Osteoblast (primary cell): ENCODE measurements at places on chromosomes 7 and 10.

DNA sequence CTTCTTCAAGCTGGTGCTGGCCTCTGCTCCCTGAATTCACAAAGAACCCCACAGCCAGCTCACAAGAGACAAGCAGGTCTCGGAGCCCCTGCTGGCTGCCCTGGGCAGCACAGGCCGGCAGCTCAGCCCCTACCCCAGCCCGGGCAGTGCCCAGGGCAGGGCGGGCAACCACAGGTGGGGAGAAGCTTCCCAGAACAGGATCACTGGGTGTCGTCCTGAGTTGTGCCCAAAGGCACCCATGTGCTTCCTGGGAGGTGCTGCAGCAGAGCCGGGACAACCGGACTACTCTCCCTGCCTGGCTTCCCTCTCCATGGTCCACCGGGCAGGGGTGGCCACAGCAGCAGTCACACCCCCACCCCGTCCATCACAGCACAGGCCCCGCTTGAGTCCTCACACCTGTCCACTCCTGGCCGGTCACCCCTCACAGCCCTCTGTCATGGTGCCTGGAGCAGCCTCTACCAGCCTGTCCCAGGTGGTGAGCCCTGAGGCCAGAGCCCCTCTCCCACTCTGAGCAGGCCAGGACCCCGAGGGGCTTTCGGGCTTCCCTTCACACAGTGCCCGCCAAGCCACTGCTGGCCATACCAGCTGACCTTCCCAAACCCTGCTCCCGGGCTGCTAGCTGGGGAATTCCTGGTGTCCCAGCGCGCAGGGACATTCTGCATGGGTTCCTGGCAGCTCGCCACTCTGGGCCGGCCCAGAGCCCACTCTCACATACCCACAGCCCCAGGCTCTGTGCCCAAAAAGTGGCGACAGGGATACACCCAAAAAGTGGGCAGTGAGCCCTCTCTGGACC is 3.1 kb downstream of the RASGEF1A start:
- DNase-seq, result peak; percentile 94

- no peak for DNase-seq
Measured at GRCh38 chr7:139714163-139714901, 63.5 kb downstream of the HIPK2 start.

DNA sequence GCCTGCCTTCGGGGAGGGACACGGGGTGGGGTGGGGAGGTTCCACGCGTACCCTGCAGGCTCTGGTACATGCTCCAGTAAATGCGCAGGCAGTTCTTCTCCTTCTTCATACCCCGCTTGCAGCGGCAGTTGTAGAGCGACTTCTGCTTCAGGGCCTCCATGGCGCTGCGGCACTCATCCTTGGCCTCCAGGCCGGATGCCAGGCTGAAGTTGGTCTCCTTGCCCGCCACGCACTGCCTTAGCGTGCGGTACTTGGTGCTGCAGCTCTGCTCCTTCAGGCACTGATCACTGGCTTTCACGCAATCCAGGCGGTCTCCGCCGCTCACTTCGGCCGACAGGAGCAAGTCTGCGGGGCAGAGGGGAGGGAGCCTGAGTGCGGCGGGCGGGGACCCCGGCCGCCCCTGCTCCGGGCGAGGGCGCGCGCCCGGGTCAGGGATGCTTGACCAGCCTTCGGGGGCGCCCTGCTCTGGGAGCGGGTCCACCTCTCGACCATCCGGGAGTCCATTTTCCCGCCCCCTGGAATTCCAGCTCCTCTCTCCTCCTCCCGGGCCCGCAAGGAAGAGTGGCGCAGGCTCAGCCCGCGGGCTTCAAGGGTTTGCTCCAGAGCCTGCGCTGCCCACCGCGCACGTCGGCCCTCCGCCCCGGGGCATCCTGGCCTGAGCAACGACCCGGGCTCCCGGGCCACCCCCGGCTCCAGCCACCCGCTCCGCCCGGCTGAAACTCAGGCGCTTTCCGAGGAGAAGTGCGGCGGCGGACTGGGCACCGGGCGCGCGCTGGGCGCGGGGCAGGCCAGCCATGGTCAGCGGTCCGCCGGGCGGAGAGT is 2.0 kb downstream of the GFRA1 start:
- peak; percentile 93 for DNase-seq

DNA sequence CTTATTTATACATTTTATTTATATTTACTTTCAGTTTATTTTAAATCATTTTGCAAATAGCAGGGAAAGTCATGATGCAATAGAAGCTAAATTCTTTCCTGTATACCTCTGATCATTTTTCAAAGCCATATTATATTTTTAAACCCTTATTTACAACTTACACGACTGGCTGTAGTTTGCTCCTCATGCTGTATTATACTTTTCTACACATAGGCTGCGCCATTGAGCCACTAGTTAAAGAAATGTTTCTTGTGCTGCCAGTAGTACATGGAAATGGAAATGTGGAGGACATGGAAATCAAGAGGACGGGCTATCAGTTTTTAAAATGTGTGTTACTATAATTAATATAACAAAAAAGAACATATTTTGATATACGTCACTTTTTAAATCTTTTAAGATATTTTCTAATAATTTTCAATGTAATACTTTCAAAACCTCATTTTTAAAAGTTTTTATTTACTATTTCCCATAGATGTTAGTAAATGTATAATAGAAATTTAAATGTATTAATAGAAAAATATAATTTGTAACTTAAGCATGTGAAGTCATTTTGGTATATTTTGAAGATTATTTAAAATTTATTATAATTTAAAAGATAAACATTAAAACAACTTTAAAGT is 118.5 kb downstream of the VTI1A start:
- DNase-seq, result no peak

- DNase-seq, result no peak
Measured at GRCh38 chr10:79287973-79288723, 59.1 kb upstream of the PPIF start.

DNA sequence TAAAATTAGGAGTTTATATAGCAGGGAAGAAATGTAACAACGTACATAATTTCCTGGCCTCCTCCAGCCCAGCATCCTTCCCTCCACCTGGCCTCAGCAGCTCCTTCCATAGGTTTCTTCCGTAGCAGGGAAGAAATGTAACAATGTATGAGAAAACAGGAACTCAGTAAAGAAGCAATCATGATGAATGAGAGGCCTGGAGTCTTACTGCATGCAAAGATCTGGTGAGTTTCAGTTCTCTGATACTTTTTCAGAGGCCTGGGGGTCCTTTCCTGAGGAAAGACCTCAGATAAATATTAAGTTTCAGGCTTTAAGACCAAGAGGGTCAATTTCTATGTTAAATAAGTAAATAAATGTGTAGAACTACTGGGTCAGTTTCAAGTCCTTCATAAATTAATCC is 155.7 kb upstream of the C7orf33 start:
- no peak for DNase-seq

DNA sequence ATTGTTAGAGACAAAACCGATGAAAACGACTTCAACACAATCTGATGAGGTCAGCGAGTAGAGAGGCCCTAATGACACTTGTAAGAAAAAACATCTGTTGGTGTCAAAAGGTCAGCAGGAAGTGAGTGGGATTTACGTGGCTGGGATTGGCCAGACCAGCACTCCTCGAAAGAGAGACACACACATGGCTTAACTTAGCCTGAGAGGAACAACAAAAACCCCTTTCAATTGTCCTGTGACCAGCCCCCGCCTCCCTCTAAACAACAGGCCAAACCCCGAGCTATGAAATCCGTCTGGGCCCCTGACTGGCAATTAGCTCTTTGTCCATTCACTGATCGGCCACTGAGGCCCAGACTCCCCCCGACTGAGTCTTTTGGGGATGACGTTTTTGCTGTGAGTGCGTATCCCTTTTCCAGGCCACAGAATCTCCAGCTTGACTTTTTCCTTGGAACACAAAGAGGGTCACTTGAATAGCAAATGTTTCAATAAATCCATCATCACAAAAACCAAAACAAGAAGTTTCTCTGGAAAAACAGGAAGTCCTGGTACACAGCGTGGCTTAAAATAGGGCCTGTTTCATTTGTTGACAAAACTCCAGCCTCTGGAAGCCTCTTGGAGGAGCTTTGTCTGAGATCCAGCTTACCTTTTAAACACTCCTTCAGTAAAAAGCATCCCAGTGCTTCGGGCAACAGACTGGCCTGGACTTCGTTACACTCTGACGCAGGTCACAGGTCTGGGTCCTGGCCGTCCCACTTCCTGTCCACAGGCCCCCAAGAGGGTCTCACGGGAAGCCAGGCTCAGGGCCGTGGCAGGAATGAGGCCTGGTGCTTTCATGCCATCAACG is 103.0 kb downstream of the CTBP2 start:
- peak; percentile 94 for DNase-seq

- no peak for DNase-seq
Measured at GRCh38 chr7:42960762-42961161, 28.6 kb downstream of the MRPL32 start.

DNA sequence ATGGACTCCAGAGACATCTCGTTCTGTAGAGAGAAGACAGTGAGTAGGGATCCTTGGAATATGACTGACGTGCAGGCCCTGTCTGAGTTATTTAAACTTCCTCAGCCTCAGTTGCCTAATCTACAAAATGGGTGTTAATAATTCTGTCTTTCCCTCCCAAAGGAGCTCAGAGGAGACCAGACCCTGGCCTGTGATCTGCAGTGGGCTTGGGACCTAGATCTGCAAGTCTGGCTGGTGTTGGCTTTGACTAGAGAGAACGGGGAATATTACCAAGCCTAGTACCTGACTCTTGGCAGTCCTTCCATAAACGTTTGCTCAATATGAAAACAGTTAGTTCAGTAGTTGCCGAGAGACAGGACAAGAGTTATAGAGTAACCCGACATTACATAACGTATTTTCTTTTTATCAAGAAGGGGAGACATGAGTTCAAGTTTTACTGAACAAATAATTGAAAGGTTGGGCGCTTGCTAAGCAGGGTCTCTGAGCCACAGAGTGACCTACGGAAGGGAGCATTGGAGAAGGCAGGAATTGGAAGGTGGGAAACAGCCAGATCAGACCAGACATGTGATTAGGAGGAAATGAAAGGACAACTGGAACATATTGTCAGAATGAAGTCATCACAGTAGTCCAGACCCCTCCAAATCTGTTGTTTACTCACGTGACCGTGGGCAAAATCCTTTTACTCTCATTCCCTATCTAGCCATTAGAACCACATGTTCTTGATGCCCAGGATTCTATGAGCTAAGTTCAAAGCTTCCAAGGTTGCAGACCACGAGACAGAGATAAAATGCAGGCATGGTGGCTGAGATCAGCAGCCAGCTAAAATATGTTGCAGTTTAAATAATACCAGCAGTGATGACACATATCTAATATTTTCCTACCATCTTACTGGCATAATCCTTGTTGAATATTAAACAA is 10.9 kb upstream of the CYP3A4 start:
- DNase-seq, result peak; percentile 51
